CD8-positive, alpha-beta memory T cell (primary cell): ENCODE measurements at places on chromosomes 16 and 17.

GRCh38 chr17:76547642-76548202, 7.9 kb downstream of the PRCD start:
- H3K4me3 ChIP-seq: no peak overlapping the region
- H3K36me3 ChIP-seq: no peaks in the 10 kb centered on the region
- peaks cover 7% of the 10 kb centered on the region for H3K4me1 ChIP-seq
- no peak overlapping the region for H3K27ac ChIP-seq
- no peaks in the 10 kb centered on the region for H3K27me3 ChIP-seq

DNA sequence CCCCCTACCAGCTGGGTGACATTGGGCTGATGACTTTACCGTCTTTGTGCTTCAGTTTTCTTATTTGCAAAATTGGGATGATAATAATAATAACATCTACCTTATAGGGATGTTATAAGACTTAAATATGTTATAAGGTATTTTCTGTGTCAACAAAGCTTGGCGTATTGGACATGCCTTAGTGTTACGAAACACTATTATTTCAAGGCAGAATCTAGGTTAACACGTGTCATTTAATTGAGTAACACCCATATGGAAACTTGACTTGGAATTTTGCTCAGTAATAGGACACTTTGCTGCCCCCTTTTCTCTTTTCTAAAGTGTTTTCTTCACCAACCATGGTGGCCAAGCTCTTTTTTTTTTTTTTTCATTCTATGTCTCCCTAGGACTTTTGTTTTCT, 294.2 kb upstream of the SALL1 start:
- no peaks in the 10 kb centered on the region for H3K27me3 ChIP-seq
- no peak overlapping the region for H3K4me3 ChIP-seq
- no peak for DNase-seq
- H3K4me1 ChIP-seq: no peaks in the 10 kb centered on the region
- no peaks in the 10 kb centered on the region for H3K36me3 ChIP-seq
- H3K27ac ChIP-seq: no peak overlapping the region

DNA sequence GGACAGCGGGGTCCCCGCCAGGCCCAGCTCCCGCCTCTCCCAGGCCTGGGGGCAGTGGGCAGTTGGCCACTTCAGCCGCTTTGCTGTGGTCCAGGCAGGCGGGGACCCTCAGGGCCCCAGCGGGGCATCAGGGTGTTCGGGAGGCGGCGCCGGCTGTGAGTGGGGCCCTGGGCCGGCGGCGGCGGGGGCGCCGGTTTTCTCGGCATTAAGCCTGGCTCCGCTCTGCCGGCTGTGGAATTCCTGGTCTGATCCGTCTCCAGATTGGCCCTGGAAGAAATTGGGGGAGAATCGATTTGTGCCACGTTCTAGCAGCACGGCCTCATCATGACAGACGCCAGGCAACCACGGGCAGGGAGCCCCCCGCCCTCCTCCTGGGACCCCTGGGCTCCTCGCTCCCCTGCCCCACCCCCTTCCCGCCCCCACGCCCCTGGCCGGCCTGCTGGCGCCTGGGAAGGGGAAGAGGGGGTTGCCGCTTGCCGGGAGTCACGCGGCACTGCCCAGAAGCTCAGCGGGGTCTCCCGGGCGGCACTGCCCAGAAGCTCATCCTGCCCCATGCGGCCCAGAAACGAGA, 28.6 kb upstream of the SSTR5 start:
- H3K27ac ChIP-seq: no peak overlapping the region
- no peak overlapping the region for H3K4me3 ChIP-seq
- H3K27me3 ChIP-seq: no peaks in the 10 kb centered on the region
- no peaks in the 10 kb centered on the region for H3K36me3 ChIP-seq

- no peak overlapping the region for H3K4me3 ChIP-seq
- no peaks in the 10 kb centered on the region for H3K36me3 ChIP-seq
- no peaks in the 10 kb centered on the region for H3K27me3 ChIP-seq
- DNase-seq: no peak
Measured at GRCh38 chr16:78990309-78990701, 610.2 kb downstream of the MAF start.

GRCh38 chr16:1800701-1801100, 7.2 kb upstream of the IGFALS start:
- H3K4me3 ChIP-seq: no peak overlapping the region
- DNase-seq: no peak
- H3K27me3 ChIP-seq: no peaks in the 10 kb centered on the region
- H3K4me1 ChIP-seq: no peaks in the 10 kb centered on the region
- H3K27ac ChIP-seq: no peak overlapping the region
